ENCODE measurements at places on chromosomes 4 and X.

DNA sequence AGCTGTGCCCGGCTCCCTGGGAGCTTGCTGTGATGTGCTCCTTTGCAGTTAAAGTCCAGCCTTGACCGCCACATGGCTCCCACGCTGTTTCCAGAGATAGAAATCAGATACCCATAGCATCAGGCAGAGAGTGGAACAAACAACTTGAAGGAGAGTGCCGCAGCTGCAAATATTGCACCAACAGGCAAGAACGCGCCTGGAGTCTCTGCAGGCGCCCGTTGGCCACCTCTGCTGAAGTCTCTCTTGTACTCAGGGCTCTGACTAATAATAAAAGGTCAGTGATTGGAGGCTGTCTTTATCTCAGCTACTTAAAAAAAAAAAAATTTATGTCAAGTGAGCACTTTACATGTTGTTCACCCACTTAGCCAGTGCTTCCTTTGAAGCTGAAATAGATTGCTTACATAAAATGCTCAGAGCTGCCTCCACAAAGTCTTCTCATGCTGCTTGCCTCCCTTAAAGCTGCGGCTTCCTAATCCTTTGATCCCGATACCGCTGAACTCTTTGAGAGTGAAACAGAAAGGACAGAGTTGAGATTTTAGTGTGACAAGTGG is 30.9 kb upstream of the TENM3 start:
- DNase-seq, result no peak

DNA sequence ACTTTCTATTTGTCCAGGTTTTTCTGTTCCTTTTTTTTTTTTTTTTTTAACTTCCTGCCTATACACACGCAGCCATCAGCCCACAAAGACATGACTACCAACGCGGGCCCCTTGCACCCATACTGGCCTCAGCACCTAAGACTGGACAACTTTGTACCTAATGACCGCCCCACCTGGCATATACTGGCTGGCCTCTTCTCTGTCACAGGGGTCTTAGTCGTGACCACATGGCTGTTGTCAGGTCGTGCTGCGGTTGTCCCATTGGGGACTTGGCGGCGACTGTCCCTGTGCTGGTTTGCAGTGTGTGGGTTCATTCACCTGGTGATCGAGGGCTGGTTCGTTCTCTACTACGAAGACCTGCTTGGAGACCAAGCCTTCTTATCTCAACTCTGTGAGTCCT is 2.1 kb downstream of the EBP start:
- no peak for DNase-seq

DNA sequence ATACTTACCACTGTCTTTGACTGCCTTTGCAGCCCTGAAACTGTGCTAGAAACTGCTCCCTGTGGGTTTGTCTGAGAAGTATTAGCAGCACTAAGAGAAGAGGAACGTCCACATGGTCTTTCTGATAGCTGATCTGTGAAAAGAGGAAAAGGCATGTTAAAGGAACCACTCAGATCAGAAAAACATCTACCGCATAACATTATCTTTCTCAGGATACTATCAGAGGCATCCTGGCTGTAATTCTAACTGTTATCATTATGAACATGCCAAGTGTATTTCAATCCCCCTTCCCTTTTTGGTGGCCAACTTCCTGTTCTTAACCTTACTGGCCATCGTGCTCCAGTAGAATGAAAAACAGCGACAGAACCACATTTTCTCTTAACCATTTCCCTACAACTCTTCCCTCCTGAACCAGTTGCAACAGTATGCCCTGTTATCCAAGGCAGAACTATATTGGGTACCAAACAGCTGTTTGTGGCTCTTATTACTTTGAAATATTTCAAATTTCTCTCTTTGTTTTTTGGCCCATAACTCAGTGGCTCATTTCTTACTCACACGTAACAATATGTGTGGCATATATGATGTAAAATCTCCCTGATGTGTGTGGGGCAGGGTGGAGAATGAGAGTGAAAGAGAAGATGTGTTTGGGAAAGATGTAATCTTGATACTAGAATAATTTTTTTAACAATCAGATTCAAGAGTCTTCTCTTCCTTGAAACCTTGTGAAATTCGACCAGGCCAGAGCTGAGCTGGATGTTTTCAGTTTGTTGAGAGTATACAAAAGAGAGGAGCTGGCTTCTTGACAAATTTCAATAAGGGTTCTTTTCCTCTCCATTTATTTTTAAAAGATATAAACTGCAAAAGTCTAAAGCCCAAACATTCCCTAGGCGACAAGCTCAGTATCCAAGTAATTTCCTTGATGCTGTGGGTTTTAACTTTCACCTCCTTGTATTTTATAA is 35.2 kb downstream of the ARHGEF6 start:
- DNase-seq, result no peak

- DNase-seq, result peak; percentile 43
Measured at GRCh38 chrX:24081661-24082154, 27.0 kb downstream of the EIF2S3 start.

DNA sequence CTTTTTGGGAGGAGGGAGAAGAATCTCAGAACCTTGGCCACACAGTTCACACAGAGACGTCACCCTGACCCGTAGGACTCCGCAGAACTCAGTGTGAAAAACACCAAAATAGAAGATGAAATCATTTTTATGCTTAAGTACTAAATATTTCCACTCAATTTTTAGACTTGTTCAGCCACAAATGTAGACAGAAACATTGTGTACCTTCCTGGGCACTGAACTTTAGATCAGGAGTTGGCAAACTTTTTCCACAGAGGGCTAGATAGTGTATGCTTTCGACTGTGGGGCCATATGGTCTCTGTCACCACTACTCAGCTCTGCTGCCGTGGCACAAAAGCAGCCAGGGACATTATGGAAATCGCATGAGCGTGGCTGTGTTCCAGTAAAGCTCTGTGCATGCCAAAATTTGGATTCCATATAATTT is 61.8 kb upstream of the STOX2 start:
- no peak for DNase-seq

DNA sequence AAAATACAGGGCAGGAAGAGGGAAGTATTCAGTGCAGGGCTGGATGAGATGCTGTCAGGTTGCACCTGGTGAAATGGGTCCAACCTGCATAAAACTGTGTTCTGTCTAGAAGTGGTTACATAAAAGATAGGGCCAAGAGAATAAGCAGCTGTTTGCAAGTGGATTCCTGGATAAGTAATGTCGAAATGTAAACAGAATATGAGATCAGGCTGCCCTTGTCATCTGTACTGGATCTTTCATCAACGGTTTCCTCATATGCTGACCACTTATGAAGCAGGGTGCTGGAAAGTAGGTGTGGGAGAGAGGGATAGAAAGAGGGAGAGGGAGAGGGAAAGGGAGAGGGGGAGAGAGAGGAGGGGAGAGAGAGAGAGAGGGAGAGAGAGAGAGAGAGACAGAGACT is 349.8 kb upstream of the CPEB2 start:
- DNase-seq, result no peak

- DNase-seq, result no peak
Measured at GRCh38 chr4:38119668-38120385, 159.6 kb downstream of the PTTG2 start.

- DNase-seq, result no peak
Measured at GRCh38 chr4:77930876-77931275, 68.2 kb downstream of the MRPL1 start.

DNA sequence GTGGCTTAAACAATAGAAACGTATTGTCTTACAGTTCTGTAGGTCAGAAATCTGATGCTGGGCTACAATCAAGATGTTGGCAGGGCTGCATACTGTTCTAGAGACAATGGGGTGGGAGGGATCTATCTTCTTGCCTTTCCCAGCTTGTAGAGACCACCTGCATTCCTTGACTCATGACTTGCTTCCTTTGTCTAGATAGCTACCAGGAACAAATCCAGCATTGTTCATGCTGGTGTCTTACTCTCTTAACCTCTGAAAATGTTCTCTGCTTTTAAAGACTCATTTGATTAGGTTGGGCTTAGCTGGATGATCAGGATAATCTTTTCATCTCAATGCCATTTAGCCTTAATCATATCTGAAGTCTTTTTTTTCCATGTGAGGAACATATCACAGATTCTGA is 169.0 kb downstream of the ZNF330 start:
- no peak for DNase-seq

DNA sequence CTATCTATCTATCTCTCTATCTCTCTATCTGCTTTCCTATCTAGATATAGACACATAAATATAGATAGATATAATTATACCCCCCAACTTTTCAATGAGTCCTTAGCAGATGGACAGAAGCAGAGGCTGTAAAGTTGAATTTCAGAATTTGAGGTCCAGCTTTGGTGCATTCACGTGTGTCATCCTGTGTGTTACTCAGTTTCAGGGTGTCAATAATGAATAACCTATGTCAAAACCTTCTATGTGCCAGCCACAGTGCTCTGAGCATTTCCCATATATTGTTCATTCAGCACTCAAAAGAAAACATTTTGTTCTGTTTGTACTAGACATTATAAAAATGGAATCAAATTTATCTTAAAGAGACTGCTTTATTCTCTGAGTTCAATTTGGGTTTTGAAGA is 310.0 kb downstream of the ARHGAP24 start:
- DNase-seq, result no peak

- no peak for DNase-seq
Measured at GRCh38 chr4:39823191-39823590, 125.3 kb downstream of the UBE2K start.

GRCh38 chrX:19532709-19533108 is 17.4 kb upstream of the MAP3K15 start:
- no peak for DNase-seq

DNA sequence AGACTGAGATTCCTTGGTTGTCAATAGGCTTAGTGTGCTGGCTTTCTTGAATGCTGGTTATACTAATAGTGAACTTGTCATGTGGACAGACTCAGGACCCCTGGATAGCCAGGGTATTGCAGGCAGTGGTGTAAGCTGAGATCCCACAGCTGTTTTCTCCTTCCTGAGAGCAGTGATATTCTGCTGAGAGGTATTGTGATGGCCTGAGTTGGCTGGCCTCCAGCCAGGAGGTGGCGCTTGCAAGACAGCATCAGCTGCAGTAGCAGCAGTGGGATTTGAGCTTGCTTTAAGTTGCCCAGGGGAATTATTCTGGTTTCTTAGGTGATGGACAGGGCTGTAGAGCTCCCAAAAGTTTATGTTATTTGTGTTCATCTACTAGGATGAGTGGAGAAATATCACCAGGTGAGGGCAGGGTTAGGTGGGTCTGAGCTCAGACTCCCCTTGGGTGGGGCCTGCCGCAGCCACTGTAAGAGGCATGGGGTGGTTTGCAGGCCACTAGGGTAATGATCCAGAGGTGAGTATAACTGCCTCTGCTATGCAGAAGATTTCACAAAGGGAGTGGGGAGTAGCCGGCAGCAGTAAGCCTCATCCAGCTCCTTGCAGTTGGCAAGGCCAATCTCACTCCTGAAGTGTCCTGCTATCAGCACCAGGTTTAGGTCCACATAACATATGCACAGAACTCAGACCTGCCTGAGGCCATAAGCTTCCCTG is 66.2 kb downstream of the IL15 start:
- no peak for DNase-seq

- DNase-seq, result no peak
Measured at GRCh38 chr4:83724485-83725335, 188.8 kb downstream of the GPAT3 start.

DNA sequence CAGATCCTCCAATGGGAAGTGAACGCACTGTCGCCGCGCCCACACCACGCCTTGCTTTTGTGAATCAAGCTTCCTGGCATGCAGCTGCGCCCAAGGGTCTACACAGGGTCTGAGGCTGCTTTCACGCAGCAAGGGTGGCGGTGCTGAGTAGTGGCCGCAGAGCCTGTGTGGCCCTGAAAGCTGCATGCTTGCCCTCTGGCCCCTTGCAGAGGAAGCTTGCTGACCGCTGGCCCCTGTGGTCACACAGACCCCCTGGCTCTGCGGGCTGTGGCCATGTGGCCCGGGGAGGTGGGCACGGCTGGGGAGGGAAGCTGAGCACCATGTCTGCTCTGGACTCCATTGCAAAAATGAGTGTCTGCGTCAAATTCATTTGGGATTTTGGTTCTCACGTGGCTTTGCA is 8.8 kb downstream of the DOK7 start:
- no peak for DNase-seq

DNA sequence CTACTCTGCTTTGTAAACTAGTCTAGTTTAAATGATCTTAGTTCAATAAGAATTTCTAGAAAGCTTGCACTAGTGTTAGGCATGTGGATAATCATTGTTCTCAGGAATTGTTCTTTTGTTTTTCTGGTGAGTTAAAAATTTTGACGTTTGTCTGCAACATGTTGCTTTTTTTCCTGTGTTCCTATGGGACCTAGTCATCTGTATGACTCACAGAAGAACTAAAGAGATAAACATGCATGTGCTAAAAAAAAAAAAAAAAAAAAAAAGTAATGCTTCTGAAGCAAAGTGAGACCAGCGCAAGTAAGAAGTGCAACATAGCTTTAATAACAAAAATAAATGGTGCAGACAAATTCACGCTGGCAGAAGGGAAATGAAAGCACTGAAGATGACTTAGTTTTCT is 471.2 kb downstream of the IQCM start:
- no peak for DNase-seq

- DNase-seq, result no peak
Measured at GRCh38 chrX:23386726-23387125, 52.1 kb downstream of the PTCHD1 start.

DNA sequence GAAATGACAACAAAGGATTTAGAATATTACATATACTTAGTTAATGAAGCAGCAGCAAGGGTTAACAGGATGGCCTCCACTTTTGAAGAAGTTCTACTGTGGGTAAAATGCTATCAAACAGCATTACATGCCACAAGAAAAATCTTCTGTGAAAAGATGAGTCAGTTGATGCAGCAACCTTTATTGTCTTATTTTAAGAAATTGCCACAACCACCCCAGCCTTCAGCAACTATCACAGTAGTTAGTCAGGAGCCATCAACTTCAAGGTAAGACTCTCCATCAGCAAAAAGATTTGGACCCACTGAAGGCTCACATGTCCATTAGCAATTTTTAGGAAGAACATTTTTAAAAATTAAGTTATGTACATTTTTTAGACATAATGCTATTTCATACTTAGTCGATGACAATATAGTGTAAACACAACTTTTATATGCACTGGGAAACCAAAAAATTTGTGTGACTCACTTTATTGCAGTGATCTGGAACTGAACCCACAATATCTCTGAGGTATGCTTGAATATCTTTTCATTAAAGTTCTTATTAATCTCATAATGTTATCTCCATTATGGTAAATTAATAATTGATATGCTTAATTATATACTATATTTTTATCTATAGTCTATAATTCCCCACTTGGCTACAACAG is 81.2 kb downstream of the SPCS3 start:
- DNase-seq, result no peak

- no peak for DNase-seq
Measured at GRCh38 chr4:102809691-102810090, 17.7 kb downstream of the UBE2D3 start.

GRCh38 chr4:47837094-47837907 is 566 bp downstream of the CORIN start:
- DNase-seq, result peak; percentile 15

DNA sequence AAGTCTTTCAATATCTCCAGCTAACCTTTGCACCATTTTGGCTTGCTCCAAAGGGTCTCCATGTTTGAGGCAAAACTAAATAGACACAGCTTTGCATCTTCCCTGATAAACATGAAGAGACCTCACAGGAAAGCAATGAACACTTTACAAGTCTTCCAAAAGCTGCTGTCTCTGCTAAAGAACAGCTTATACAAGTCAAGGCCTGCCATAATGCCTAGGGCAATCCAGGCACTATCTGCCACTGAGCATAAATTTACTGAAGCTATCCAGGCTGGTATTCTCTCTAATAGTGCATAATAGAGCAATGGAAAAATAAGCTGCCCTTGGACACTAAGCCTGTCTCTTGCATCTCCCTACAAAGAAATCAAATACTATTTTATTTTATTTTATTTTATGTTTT is 60.1 kb upstream of the S100G start:
- no peak for DNase-seq

Data from activated T-cell treated with anti-CD3 and anti-CD28 coated beads, Interleukin-2, amount 50 U/mL, for 4 hours (primary cell).